Activated CD4-positive, alpha-beta T cell treated with anti-CD3 and anti-CD28 coated beads for 4 hours (primary cell): ENCODE measurements at places on chromosomes 3 and 15.

DNA sequence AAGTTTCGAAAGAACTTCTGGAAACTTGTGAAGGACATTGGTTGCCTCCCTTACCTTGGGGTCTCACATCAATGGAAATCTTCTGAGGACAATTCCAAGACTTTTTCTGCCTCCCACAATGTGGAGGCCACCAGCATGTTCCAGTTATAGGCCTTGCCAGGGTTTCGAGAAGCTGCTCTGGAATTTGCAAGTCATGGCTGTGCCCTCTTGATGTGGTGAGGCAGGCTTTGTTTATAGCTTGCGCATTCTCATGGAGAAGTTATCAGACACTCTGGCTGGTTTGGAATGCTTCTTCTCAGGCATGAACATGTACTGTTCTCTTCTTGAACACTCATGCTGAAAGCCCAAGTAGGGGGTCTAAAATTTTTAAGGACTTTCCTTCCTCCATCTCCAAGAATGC, 4.1 kb downstream of the CXCR6 start:
- no peak for DNase-seq

DNA sequence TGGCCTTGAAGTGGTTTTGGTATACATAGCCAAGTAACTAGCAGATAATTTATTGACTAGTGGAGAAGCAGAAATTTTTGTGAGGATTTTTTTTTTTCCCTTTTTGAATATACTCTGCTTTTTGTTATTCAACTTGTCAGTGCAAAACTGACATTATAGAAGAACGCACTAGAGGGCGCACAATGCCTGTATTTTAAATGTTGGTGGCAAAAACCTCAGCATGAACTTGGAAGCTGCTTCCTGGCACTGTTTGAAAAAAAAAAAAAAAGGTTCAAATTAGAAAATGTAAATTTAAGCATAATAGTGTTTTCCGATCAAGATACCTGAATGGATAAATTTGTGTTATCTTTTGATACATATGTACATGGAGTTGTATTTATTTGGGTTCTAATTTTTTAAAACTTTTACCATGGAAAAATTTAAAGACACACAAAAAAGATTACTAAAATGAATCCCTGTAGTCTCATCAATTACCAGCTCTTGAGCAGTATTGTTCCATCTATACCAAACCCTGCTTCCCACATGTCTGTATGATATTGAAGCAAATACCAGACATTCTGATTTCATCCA, 56.0 kb downstream of the SLC25A26 start:
- DNase-seq: peak; percentile 71

DNA sequence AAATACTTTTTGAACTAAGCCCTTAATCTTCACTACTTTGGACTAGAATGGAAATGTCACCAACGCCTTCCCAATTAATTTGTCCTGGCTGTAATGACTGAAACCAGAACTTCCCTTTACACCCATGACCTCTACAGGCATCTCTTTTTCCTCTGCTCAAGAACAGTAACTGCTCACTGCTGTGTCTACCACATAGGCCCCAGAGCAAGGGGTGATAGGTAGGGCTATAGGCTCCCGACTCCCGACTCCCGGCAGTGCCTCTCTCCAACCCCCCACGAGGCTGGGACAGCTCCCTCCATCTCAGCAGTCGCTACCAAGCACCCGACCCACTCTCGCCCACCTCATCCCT, 384 bp upstream of the LEKR1 start:
- DNase-seq: no peak

DNA sequence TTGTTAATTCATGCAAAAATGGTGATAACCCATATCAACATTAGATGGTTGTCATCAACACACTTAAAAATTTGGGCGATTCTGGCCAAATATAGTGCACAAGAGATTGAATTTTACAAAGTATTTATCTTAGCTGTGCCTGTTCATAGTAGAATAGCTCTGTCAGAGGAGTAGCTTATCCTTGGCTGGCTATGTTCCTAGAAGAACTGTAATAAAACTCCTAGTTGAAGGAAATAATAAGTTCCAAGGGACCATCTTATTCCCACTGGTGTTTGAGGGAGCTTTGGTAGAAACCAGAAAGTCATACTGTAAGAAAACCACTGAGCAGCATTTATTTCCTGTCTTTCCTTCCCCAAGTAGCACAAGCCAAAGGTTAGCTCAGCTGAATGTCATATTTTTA, 201.8 kb downstream of the GRM7 start:
- DNase-seq: no peak

- DNase-seq: no peak
These were observed 76.2 kb downstream of the COL8A1 start for GRCh38 chr3:99714575-99714974.

- DNase-seq: no peak
These were observed 281.3 kb downstream of the FGF12 start for GRCh38 chr3:192445770-192446644.

DNA sequence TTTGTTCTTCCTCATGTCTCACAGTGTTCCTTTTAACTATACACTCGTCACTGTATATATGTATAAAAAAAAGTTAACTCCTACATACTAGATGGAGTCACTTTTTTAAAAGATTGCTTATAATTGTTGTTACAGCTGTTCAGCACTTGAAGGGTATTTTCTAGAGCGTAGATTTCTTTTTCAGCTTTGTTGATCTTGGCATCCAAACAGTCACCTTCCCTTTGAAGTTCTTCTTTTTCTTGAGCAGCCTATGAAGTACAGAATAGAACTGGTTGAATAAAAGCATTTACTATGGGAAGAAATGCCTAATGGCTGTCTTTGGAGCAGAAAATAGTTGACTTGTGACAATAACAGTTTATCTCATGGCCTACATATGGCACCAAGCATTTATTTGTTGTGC, 17.8 kb downstream of the TTC14 start:
- no peak for DNase-seq

GRCh38 chr3:12155264-12155663, 3.4 kb downstream of the TIMP4 start:
- DNase-seq: no peak

- DNase-seq: no peak
These were observed 569.3 kb downstream of the NAALADL2 start for GRCh38 chr3:175428466-175428865.

- no peak for DNase-seq
These were observed 173.5 kb downstream of the OR4M2 start for GRCh38 chr15:22253676-22254408.

GRCh38 chr3:81674690-81675089, 86.8 kb downstream of the GBE1 start:
- no peak for DNase-seq

DNA sequence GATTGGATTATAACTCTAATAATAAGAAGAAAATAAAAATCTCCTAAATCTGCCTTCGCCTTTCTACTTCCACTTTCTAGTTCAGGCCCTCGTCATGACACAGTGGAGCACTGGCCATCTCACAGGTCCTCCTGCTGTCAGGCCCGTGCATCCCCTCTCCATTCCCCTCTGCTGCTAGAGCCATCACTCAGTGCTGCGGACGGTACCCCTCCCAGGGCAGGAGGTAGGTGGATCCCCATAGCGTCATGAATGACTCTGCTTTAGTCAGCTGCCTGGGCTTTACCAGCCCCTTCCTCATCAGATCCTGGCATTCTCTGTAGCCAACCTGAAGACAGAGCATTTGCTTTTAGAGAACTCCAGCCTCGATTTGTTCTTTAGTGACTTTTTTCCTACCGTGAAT, 12.0 kb upstream of the PPP1R2 start:
- no peak for DNase-seq

- peak; percentile 50 for DNase-seq
These were observed 25.7 kb downstream of the GPR15 start for GRCh38 chr3:98557324-98558010.

GRCh38 chr3:32245200-32245599, 6.7 kb downstream of the CMTM8 start:
- no peak for DNase-seq

DNA sequence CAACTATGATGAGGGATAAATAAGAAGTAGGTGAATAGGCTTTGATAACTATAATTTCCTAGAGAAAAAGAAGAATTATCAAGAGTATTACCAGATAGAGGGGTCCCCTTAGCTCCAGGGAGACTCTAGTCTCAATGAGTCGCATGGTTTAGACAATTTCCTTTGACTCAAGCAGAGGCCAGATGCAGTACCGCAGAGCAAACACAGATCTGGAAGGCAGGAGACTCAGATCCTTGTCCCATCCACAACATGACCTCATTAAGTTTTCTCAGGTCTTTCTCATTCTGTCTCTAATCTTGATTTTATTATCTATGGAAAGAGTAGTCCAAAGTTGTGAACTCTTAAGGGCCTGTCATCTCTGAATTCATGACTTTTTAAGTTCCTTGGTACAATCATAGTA, 987.9 kb downstream of the NTRK3 start:
- DNase-seq: no peak

DNA sequence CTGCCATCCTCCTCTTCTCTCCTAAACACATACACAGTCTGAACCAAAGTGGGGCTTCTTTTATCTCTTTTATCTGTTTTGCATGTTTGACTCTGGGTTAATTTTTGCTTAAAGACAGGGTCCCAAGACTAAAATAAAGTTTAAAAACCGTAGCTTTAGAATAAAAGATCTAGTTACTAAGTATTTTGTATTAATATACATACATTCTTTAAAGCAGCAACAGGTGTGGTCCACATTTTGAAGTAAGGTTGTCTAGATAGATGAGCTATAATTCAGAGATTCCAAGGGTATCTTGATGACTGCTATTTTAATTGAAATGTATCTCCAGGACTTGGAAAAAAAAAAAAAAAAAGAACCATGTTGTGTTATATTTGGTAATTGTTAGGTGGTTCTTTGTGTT, 61.3 kb downstream of the CALML4 start:
- no peak for DNase-seq

DNA sequence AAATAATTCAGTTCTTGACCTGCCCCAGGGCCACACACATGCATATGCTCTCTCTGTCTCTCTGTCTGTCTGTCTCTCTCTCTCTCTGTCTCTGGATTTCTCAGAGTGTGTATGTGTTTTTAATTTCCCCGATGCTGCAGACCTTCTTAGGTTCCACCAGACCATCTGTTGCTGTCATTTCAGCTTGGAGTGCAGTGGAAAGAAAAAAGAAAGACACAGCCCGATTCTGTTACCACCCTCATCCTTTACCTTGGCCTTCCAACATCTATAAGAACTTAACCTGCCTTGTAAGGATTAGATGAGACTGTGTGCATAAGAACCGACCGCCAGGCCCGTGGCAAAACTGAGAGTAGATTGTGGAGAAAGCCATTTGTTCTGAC, 9.7 kb upstream of the PGPEP1L start:
- no peak for DNase-seq

DNA sequence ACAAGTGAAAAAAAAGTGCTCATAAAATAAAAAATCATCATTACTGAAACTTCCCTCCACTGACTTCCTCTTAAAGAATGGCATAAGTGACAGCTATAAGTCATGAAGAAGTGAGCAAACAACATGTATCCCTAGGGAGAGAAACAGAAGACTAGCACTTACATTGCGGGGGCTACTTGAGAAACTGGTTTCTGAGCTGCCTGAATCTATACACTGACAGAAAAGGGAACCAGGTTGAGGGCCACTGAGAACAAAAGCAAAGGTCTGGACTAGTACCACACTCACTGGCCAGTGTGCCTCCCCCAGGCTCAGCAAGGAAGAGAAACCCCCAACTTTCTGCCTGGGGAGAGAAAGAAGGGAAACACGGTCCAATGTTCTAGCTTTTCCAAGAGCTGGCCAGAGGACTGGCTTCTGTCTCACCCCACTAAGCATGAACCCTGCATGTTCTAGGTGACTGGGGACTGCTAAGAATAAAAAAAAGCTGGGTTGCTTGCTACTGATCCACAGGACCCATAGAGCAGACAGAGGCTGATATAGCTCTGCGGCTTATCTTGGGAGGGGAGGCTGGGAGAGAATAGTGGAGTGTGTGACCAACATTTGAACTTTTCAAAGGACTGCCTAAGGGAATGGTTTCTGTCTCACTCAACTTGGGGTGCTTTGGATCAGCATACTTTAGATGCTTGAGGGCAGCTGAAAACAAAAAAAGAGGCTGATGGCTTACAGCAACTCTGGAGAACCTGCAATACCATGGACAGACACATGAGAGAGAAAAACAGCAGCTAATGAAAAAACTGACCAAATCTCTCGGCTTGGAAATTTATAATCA, 8.1 kb downstream of the RAD18 start:
- DNase-seq: no peak

DNA sequence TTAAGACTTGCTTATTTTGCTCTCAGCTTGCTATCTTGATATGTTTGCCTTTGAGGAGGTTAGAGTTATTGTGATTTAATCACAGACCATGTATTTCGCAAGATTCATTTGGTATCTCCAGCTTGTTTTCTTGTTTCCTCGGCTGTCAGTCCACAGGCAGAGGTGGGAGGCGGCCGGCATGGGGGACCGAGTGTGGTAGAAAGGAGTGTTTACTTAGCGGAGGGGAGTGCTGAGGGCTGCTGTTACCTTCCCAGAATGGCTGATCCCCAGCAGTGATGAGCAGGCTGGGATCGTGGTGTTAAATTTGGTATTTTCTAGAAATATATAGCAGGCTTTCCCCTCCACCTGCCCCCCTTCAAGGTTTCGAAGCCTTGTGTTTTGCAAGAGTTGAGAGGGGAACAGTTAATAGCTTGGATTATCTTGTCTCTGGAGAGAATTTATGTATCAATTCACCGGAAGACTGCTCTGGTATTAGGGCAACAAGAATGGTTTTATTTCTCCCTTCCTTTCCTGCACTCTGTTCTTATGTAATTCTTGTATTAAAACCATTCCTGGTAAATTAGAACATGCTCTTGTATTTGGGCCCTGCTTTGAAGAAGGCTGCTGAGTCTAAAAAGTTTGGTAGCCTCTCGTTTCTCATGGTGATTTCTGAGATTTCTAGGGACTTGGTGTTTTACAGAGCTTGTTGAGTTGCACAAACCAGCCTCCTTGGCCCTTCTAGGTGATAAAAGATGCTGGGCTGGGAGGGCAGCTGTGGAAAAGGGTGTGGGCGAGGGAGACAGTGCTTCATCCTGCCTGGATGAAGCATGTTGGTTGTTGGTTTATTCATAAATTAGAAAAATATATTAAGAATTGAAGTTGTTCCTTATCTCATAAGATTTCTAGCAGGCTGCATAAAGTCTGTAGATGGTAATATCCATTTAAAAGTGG, 151.4 kb downstream of the IGF1R start:
- no peak for DNase-seq

DNA sequence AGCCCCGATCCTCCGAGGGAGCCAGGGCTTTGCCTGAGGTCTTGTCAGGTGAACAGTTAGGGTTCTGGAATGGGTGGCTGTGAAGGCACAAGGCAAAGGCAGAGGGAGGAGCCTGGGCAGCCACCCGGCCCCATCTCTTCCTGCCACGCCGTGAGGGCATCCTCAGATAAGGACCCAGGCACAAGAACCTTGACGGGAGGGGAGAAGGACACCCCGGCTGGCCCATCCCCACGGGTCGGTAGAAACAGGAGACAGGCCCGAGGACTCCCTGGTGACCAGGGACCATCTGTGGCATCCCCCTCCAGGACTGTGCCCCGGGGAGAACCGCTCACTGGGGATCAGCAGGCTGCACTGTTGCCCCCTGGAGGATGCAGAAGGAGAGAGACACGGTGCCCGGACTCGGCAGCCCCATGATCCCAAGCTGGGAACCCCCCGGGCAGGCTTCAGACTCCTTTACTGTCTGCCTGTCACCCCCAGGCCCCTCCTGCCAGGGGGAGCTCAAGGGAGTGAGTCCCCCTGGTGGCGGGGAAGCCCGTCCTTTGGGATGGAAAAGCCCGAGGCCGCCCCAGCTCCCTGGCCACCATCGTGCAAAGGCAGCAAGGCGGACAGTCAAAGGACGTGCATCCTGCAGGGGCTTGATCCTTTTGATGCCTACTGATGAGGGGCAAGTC, 12.3 kb upstream of the PCSK6 start:
- peak; percentile 40 for DNase-seq
